Lung (tissue), 17 donors: ENCODE measurements at places on chromosomes 12 and 14.

DNA sequence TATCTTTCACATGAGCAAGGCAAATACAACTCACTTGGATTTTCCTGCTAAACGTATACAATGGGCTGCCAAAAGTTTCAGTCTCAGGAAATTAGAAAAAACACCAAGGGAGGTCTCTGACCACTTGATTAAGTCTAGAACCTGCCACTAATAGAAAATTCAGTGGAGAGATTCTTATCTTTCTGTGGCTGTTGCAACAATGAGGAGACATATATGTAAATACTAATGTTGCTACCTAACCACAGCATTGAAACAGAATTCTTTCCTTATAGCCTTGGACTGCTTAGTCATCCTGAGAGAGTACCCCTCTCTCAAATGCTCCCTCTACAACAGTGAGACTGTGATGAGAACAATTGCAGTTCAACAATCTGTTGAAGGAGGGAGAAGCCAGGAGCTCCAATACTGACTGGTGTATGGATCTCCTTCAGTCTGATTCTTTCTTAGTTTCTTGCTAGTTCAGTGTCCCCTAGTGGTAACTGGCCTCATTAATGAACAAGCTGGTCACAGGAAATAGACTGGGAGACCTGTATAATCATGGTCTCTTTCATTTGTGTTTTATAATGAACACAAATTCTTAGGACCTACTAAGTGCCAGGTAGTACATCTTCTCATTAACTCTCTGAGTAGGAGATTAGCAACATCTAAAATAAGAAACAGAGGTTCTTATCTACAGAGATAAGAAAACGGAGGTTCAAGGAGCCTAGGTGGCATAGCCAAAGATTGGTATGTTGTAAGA is 164.5 kb downstream of the SLC38A4 start:
- peak; percentile 90 for DNase-seq

DNA sequence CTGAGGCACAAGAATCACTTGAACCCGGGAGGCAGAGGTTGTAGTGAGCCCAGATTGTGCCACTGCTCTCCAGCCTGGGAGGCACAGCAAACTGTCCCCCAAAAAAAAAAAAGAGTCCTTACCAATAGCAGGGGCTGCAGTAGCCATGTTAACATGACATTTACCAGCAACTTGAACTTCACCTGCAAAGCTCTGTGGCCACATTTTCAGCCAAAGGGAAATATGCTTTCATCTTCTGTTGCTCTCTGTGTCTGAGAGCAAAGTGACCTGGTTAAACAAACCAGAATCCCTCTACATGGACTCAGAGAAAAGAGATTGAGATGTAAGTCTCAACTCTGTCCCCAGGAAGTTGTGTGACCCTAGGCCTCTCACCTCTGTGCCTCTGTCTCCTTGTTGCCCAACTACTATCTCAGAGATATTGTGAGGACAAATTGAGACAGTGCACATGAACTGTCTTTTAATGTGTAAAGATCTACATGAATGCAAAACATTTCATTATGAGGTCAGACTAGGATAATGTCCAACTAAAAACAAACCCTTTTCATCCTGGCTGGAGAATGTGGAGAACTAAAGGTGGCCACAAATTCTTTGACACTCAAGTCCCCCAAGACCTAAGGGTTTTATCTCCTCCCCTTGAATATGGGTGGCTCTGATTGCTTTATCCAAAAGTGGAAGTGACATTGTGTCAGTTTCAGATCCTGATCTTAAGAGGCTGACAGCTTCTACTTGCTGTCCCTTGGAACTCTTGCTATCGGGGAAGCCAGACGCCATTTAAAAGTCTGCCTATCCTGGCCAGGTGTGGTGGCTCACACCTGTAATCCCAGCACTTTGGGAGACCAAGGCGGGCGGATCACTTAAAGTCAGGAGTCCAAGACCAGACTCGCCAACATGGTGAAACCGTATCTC is 24.7 kb upstream of the P2RX4 start:
- DNase-seq, result no peak

DNA sequence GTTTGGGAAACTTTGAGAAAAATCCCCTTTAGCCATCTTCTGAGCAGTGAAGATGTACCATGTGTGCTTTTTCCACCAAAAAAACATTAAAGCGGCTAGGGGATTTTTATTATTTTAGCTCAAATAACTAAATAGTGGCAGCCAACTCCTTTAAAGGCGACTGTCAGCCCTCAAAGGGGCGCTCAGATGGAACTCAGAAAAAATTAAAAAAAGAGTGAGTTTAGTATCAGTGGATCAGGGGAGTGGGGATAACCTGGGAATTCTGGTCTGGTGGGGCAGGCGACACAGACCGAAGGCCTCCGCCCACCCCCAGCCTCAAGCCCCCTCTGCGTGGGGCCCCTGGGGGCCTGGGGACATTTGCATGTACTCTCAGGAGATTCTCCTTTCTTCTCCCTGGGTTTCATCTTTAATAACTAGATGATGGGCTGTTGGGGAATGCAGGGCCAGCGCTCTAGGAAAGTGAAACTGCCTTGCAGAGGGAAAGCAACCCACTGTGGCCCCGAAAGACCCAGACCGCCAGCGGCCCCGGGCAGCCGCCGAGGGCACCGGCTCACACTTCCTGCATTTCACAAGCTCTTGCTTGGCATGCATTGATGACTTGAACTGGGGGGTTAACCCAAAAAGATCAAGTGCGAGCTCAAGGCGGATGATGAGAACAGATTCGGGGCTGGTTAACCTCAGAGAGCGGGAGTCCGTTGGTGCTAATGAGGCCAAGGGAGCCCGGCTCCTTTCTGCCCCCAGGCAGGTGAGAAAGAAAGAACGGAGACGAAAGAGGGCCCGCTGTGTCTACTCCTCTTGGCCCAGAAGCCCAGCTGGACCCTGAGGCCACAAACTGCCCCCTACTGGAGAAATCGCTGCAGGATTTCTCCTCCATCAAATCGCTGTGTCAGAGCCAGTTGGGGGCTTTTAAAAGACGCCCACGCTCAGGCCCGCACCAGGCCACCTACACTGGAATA is 7.3 kb upstream of the BATF start:
- DNase-seq, result peak; percentile 60

- no peak for DNase-seq
Observed at GRCh38 chr12:113649256-113649830, 177.7 kb upstream of the LHX5 start.

GRCh38 chr14:69720912-69721311 is 46.0 kb upstream of the SRSF5 start:
- DNase-seq, result no peak

DNA sequence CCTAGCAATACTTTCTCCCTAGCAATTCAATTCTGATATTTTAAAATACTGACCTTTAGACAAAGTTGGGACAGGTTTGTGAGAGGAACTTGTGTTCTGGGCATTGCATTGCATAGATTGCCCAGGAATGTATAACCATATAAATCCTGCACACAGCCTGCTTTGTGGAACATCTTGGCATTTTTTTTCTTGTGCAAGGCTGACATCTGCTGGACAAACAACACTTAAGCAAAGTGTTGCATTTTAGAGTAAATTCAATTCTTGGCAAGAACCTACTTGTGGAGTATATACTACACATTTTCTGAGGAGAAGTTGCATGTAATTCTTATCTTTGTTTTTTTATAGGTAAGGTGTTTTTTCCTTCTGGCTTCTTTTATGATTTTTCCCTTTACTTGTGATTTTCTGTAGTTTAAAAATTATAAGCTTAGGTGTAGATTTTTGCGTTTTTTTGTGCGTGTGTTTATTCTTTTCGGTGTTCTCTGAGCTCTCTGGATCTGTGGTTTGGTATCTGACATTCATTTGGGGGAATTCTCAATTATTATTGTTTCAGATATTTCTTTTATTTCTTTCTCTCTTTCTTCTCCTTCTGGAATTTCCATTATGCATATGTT is 26.4 kb downstream of the TESPA1 start:
- DNase-seq, result peak; percentile 75

- DNase-seq, result peak; percentile 31
Observed at GRCh38 chr12:25328072-25328712, 77.5 kb upstream of the KRAS start.

GRCh38 chr12:114916124-114916523 is 232.1 kb upstream of the TBX3 start:
- DNase-seq, result peak; percentile 40

DNA sequence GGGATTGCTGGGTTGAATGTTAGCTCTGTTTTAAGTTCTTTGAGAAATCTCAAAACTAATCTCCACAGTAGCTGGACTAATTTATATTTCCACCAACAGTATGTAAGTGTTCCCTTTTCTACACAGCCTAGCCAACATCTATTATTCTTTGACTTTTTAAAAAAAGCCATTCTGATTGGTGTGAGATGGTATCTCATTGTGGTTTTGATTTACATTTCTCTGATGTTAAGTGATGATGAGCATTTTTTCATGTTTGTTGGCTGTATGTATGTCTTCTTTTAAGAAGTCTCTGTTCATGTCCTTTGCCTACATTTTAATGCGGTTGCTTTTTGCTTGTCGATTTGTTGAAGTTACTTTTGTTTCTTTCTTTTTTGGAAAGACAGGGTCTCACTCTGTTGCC is 301.1 kb upstream of the OR4E1 start:
- DNase-seq, result no peak

- DNase-seq, result peak; percentile 87
Observed at GRCh38 chr14:103808403-103809001, 38.9 kb downstream of the PPP1R13B start.

DNA sequence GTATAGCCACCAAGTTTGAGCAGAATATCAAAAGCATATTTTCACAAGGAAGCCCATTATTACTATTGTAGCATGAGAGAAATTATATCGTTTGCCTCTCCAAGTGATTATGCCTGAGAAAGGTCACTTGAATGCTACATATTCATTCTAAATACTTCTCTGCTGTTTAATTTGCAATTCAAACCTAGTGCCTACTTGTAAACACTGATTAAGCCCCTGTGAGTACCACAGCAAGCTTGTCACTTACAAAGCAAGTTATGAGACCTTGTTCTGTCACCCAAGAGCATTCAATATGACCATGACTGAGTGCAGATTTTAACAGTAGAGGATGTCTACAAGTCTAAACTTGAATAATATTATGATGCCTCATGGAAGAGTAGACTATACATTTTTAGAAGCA is 124.7 kb upstream of the SSTR1 start:
- no peak for DNase-seq

DNA sequence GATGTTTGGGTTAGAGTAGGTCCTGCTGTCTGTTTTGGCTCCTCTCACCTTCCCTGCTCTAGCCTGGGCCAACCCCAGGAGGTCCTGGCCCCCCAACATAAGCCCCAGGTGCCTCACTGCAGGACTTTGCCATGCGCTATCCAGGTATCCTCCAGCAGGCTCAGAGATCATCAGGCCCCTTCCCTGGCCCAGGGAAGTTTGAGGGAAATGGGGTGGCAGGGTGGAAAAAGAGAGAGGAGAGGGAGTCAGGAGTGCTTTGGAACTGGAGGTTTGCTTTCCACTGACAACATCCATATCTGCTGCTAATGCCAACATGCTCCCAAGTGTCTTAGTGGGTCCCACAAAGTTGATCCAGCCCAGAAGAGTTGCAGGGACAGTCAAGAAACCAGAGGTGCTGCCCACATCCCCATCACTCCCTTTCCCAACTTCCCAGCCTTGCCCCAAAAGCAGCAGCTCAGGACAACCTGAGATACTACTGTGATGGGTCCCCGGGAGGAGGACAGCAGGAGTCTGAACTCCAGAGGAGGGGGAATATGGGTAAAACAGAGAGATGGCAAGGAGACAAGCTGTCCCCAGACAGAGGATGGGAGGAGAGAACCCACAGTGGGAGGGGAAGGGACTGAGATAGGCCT is 677 bp downstream of the TNS2 start:
- no peak for DNase-seq

DNA sequence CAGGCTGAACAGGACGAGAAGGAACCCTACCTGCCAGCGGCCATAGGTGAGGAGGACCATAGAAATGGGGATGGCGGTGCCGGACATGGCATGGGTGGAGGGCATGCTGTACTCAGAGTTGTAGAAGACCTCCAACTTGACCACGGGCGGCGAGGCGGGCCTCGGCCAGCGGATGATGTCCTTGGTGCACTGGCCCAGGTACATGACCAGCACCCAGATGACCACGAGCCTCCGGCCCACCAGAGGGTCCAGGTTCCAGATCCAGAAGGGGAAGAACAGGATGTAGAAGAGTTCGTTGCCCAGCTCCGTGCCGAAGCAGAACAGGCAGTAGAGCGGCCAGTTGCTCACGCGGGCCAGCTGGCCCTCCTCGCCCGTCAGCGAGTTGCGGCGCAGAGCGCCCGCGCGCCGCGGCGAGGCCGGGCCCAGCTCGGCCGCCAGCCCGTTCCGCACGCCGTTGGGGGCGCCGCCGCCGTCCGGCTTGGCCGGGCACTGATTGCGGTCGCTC is 582 bp downstream of the SGPP1 start:
- DNase-seq, result peak; percentile 65

GRCh38 chr14:104341532-104342434 is 203.4 kb downstream of the KIF26A start:
- DNase-seq, result peak; percentile 70

DNA sequence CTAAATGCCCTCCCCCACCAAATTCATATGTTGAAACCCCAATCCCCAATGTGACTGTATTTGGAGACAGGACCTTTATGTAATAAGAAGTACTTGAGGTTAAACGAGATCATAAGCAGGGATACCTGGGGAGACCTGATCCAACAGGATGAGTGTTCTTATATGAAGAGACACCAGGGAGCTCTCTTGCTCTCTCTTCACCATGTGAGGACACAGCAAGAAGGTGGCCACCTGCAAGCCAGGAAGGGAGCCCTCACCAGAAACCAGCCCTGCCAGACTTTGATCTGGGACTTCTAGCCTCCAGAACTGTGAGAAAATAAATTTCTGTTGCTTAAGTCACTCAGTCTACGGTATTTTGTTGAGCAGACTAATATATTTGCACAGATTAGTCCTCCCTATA is 113.6 kb downstream of the NUAK1 start:
- DNase-seq, result no peak

DNA sequence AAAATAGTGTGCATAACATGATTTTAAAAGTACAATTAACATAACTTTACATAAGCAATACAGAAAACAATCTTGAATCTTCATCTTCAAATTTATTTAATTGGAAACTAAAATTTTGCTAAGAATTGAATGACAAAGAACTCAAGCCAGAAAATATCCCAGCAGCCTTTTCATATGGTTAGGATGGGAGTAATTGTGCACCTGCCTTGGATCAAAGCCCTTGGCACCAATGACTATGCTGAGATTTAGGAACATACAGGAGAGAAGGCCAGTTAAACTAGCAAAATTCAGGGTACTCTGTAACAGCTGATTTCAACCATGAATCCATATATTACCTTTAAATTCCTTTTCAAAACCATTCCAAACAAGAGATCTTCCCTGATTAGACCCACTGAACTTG is 5.8 kb downstream of the KERA start:
- no peak for DNase-seq

DNA sequence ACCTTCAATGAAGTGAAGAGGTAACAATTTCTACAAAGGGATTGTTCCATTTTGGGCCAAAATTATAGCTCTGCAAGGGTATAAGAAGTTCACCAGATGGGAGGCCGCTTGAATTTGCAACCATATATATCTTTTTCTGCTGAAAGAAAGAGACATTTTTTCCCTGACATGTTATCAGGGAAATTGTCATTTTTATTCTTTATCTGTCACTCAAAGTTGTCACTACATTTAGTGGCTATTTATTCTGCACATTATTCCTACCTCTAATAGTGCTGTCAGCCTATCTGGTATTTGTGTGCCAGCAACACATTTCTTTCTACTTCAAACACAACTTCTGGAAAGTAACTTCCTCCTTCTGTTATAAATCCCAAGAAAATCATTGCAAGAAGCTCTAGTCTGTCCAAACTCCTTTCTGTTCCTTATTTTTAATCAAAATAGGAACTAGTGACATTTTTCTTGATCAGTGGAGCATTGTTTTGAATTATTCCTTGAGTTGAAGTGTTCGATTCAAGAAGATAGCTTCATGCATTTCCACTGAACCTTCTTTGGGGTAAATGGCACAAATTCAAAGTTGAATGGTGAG is 137.9 kb upstream of the ATP2B1 start:
- peak; percentile 8 for DNase-seq
